ENCODE measurements at places on chromosomes 16 and 17. TPM values are rescaled to one million over a fixed set of nuclear protein-coding genes. Genes with fewer than 3 reads are reported as not detected.

Gene SMIM36
- total RNA-seq: not detected

- no peaks in the 10 kb centered on the region for H3K36me3 ChIP-seq
- H3K4me1 ChIP-seq: peaks cover 33% of the 10 kb centered on the region
- H3K27ac ChIP-seq: no peak overlapping the region
- no peaks in the 10 kb centered on the region for H3K27me3 ChIP-seq
- DNase-seq: no peak
These were observed 2.9 kb upstream of the ZSCAN10 start for GRCh38 chr16:3101841-3102470.

DNA sequence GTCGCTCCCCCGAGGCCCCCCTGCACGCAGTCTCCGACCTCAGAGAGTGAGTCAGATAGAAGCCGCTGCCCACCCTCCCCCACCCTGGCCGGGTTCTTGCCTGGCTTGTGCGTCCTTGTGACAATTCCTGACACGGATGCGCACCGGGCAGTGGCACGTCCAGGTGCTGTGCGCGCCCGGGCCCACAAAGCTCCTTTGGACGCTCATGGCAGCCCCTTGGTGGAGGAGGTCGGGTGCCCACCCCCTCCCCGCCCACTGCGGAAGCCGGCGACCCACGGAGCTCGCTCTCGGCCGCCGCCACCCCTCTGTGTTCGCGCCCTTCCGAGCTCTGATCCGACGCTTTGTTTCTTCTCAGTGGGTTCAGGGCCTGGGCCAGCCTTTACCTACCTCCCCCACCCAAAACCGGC is 662 bp upstream of the TUBB3 start:
- DNase-seq: no peak
- peak overlapping the region; percentile 57 for H3K27ac ChIP-seq
- no peak overlapping the region for H3K4me3 ChIP-seq
- H3K27me3 ChIP-seq: peaks cover 27% of the 10 kb centered on the region

- H3K27me3 ChIP-seq: no peaks in the 10 kb centered on the region
- H3K27ac ChIP-seq: no peak overlapping the region
- H3K4me3 ChIP-seq: no peak overlapping the region
- H3K4me1 ChIP-seq: no peaks in the 10 kb centered on the region
These were observed 11.4 kb downstream of the SCGB1C2 start for GRCh38 chr17:148757-149156.

Gene CACNG4
- not detected for total RNA-seq

DNA sequence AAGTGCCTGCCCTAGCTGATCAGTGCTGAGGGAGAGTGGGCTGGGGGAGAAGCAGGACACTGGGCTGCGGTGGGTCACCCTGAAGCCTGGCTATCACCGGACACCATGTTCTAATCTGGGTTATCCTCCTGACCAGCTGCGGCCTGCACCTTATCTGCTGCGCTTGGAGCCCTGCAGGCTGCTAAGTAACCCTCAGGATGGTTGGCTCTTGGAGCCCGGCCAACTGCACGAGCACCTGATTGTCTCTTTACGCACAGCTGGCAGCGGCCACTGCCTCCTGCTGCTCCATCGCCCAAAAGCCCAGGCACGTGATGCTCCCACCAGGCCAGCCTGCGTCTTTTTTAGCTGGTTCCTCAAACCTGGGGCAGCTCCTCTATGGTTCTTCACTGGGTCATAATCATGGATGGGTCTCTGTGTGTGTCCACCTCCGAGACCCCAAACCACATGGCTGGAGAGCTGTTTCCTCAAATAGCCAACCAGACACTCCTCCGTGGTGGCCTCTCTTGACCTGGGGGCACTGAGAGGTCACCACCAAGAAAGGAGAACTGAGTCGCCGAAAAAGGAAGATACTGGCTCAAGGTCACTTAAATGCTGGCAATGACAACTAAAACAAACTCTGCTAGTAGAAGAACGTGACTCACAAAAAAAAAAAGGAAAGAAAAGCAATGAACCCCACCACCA is 21.7 kb downstream of the SPHK1 start:
- no peak overlapping the region for H3K27ac ChIP-seq
- H3K4me1 ChIP-seq: no peaks in the 10 kb centered on the region
- H3K27me3 ChIP-seq: no peaks in the 10 kb centered on the region
- no peak for DNase-seq
- H3K4me3 ChIP-seq: no peak overlapping the region

- no peaks in the 10 kb centered on the region for H3K36me3 ChIP-seq
- H3K4me1 ChIP-seq: no peaks in the 10 kb centered on the region
- no peak for DNase-seq
These were observed 143.9 kb downstream of the KCNJ2 start for GRCh38 chr17:70313086-70313852.

Gene RCVRN
- total RNA-seq: not detected

DNA sequence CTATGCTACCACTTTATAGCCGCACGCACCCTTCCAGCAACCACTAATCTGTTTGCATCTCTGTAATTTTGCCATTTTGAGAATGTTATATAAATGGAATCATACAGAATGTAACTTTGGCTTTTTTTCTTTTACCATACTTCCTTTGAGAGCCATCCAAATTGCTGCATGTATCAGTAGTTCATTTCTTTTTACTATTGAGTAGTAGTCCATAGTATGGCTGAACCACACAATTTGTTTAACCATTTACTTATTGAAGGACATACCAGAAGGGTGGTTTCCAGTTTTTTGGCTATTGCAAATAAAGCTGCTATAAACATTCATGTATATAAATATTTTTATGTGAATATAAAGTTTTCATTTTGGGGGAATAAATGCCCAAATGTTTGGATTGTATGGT is 8.8 kb downstream of the TENT4B start:
- DNase-seq: no peak
- no peaks in the 10 kb centered on the region for H3K36me3 ChIP-seq
- H3K27ac ChIP-seq: no peak overlapping the region
- H3K27me3 ChIP-seq: no peaks in the 10 kb centered on the region
- no peak overlapping the region for H3K4me3 ChIP-seq

DNA sequence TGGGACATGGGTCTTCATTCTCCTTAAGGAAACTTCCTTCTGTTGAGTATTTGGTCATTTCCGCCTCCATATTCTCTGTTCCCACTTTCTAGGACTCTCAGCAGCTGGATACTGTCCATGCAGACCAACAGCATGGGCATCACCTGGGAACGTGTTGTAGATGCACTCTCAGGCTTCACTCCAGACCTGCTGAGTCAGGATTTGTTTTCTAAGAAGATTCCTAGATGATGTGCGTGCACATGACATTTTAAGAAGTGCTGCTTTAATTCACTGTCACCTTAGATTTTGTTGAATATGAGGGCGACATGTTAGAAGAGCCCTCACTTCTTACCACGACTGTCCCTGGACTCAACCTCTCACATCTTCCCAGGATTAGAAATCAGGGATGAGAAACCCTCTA is 10.0 kb upstream of the SDK2 start:
- no peaks in the 10 kb centered on the region for H3K4me1 ChIP-seq
- no peak for DNase-seq
- no peaks in the 10 kb centered on the region for H3K36me3 ChIP-seq
- no peak overlapping the region for H3K27ac ChIP-seq
- no peak overlapping the region for H3K4me3 ChIP-seq

Gene SLC16A6
- 9.4 TPM for total RNA-seq

DNA sequence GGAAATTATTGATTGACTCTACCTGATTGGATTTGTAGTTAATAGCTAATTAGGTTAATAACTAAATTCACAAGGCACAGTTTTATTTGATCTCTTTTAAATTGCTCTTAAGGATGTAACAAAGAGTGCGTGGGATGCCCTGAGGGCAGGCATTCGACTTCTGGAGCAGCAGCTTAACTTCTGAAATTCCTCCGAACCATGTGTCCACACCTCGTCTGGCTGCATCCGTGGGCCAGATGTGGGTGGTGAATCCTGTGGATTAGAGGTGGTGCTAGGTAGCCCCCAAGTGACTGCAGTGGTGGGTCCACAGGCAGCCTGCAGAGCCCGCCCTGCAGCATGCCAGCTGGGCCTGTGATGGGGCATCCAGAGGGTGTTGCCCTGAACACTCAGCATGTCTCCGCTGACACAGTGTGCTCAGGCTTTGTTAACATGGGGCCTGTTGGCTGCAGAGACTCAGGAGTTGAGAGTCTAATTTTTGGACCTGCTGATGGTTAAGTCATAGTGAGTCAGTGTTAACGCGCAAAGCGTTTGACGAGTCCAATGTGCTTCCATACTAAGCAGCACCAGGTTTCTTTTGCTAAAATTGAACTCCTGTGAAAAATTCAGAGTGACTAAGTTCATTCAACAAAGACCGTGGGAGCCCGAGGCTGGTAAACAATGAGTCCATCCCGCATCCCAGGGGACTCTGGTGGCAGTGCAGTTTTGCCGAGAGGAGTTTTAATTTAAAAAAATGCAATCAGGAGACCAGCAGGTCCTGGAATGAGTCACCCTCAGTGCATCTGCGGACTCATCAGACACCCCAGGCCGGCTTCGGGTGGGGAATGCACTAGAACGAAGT is 3.8 kb upstream of the NPB start:
- H3K4me3 ChIP-seq: no peak overlapping the region
- no peaks in the 10 kb centered on the region for H3K36me3 ChIP-seq
- H3K4me1 ChIP-seq: no peaks in the 10 kb centered on the region
- no peak overlapping the region for H3K27ac ChIP-seq
- no peak for DNase-seq

Gene FBXL20
- total RNA-seq: 21.4 TPM

DNA sequence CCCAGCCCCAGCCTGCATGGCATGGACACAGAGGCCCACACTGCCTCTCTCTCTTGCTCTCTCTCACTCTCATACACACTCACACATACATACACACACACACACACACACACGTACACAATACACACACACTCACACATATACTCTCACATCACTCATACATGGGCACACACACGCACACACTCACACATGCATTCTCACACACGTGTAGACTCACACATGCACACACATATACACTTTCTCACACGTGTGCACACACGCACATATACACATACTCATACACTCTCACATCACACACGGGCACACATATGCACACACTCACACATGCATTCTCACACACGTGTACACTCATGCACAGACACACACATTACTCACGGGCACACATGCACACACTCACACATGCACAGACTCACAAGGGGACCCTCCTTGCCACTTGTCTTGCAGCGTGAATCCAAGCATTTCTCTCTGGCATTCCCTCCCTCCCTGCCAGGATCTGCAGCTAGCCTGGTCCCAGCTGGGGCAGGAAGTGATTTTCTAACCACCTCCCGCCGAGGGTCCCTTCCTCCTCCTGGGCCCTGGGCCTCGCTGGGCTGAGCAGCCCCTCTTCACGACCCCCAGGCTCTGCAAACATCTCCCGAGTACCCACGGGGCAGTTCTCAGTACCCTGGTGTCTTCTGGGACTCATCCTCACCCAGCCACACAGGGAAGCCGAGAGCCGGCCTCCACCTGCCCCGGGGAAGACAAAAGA is 37.5 kb downstream of the IL21R start:
- no peak overlapping the region for H3K4me3 ChIP-seq
- DNase-seq: peak; percentile 37
- no peaks in the 10 kb centered on the region for H3K4me1 ChIP-seq
- H3K27me3 ChIP-seq: no peaks in the 10 kb centered on the region

- H3K27ac ChIP-seq: peak within 1 kb of the TSS; percentile 72
- peak within 1 kb of the TSS; percentile 64 for H3K4me3 ChIP-seq
- DNase-seq: peak; percentile 79
- no peaks in the 10 kb centered on the region for H3K27me3 ChIP-seq
- peaks cover 15% of the 10 kb centered on the region for H3K4me1 ChIP-seq
These were observed at the start of gene KSR1 for GRCh38 chr17:27455914-27456680. Gene KSR1 (plus strand): TSS chr17:27456448. CDS start chr17:27456644, 196 bp downstream.

Gene NTN1
- 0.24 TPM for total RNA-seq

DNA sequence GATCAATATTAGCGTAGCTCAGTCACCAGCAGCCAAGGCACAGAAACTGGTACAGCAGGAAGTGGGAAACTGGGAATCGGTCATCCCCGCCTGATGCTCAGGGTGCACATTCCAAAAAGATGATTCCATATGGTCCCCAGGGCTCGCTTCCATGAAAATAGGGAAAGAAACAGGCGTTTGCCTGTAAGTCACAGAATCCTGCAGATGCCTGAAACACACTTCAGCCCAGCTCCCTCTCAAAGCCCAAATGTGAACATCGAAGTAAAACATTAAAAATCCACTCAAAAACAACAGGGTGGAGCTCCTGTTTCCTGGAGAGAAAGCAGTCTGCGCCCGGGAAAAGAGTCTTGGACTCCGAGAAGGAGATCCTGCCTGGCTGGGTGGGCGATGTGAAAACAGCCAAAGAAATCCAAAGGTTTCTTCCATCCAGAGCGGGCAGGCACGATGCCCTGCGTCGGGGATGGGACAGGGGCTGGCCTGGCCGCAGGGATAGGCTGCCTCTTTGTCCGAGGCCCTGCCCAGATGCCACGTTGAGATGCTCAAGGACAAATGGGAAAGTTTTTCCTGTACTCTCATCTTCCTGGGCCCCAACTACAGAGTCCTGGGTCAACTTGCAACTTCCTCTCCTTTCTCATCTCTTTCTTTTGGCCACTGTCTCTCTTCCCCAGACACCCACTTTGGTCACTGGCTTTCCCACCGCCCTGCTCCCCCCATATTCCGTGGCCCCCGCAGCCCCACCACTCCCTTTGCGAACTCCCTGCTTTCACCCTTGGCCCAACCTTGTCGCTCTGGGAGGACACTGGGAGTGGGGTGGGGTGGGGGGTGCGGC is 743 bp downstream of the WIPI1 start:
- DNase-seq: no peak
- H3K27ac ChIP-seq: no peak overlapping the region
- H3K27me3 ChIP-seq: no peaks in the 10 kb centered on the region
- no peaks in the 10 kb centered on the region for H3K36me3 ChIP-seq
- peaks cover 42% of the 10 kb centered on the region for H3K4me1 ChIP-seq

- H3K27ac ChIP-seq: no peak overlapping the region
- H3K36me3 ChIP-seq: no peaks in the 10 kb centered on the region
- no peaks in the 10 kb centered on the region for H3K27me3 ChIP-seq
- no peak for DNase-seq
These were observed 63.9 kb upstream of the DNAJA2 start for GRCh38 chr16:47037396-47037745.

DNA sequence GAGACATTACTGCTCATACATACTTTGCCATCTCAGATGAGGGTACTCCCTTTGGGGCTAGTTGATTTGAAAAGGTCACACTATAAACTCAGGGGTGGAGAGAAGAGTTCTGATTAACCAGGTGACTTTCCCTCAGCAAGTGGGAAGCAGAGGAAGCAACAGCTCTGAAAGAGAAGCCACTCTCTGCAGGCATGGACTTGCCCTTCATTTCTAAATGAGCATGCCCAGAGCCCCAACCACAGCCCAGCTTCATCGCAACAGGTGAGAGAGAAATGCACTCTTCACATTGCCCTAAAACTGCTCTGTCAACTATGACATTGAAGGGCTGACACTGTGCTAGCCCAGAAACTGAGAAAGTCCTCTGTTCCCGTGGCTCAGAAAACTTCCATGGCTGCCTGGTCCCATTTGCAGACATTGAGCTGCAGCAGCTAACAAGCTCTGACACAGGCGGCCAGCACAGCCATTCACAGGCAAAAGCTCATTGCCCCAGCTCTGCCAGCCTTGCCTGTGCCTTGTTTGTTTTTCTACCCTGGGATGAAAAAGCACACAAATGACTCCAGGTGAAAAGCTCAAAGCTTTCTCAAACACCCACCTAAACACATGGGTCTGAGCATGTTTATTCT is 419.8 kb upstream of the DYNLRB2 start:
- no peak overlapping the region for H3K27ac ChIP-seq
- no peaks in the 10 kb centered on the region for H3K27me3 ChIP-seq

Gene KRTAP4-4
- not detected for total RNA-seq
